ENCODE measurements at places on chromosomes 6 and 20.

- no peak for DNase-seq
These were observed 321.6 kb upstream of the QKI start for GRCh38 chr6:163092876-163093275.

DNA sequence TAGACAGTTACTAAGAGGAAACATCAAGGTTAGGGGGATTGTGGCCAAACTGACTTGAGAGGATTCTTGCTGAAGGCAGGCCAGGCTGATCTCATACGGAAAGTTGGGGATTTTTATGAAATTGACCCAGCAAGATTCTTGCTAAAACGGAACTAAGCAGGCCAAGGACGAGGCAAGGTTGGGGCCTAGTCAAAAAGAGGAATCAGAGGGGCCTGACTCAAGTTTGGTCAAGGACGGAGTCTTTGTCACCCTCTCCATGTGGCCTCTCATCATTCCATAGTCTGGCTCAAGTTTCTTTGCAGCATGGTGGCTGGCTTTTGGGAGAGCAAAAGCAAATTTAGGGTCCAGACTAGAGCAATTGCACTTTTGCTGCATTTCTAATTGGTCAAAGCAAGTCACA is 7.9 kb upstream of the HECA start:
- DNase-seq = no peak

GRCh38 chr20:60950974-60951373 is 301.1 kb upstream of the CDH4 start:
- DNase-seq = no peak

- DNase-seq = no peak
These were observed 29.6 kb upstream of the CRIP3 start for GRCh38 chr6:43338243-43338642.

- DNase-seq = no peak
These were observed 818.9 kb upstream of the SLC35B3 start for GRCh38 chr6:9254251-9254650.
